ENCODE measurements at places on chromosomes 4 and X.

- DNase-seq, result no peak
These were observed 39.3 kb downstream of the SMPX start for GRCh38 chrX:21718575-21718974.

DNA sequence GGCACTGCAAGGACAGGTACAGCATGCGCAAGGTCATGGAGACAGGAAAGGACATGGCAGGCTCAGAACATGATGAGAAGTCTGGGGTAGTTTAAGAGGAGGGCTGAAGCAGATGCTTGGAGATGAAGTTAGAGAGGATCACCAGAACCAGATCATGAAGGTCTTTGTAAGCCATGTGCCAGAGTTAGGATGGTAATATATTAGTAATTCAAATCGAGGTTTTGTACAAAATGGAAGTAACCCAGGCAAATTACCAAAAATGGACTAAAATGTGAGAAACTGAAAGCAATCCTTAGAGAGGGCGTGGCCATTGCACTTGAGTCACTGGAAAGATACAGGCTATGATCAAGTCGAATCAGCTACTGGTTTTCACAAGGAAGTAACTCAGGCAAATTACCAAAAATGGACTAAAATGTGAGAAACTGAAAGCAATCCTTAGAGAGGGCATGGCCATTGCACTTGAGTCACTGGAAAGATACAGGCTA, 13.5 kb downstream of the RXFP1 start:
- peak; percentile 6 for DNase-seq

DNA sequence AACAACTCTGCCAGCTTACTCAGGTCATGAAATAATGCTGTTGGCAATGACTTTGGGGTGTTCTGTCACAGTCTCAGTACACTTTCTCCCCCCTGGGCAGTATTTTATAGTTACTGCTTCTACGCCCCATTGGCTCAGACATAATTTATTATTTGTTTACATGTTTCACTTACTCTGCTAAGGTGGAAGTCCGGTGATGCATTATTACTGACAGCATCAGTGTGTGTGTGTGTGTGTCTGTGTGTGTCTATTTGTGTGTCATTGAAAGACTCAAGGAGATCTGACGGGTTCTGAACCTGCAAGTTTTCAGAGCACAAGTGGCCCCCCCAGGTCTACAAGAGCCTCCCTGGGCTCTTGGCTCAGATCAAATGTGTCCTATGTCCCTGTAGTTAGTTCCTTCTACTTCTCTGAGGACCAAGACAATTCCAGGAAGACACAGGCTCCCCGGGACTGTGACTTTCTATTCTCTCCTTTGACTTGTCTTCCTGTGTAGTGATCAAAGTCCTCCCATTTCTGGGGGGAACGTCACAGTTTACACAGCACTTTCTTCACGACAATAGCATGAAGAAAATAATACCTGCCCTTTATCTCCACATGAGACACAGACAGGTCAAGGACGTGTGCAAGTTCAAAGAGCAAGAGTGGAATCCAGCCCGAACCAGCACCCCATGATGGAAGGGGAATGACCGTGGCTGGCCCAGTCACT, 283.7 kb upstream of the GATB start:
- DNase-seq, result no peak

DNA sequence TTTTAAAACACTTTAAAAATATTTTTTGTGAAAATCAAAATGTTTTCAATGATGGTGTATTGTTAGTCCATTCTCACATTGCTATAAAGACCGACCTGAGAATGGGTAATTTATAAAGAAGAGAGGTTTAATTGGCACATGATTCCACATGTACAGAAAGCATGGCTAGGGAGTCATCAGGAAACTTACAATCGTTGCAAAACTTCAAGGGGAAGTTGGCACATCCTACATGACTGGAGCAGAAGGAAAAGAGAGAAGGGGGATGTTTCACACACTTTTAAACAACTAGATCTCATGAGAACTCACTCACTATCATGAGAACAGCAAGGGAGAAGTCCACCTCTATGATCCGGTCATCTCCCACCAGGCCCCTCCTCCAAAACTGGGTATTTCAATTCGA, 110.7 kb downstream of the TMEM47 start:
- DNase-seq, result no peak

- DNase-seq, result no peak
These were observed 35.1 kb downstream of the PCGF3 start for GRCh38 chr4:740656-741282.

DNA sequence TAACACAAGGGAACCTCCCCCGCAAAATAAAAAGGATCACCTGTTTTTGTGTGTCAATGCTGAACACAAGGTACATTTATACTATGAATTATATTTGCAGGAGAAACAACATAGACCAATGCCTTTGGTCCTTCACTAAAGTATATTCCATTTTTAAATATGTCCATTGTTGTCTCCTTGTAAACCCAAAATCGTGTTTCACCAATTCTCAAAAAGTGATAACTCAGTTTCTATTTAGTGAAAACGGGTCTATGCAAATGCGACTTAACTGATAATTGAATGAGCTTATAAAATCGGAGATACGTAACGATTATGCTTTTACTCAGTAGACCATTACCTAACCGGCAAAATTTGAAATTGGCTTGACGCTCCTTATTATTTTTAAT, 2.1 kb downstream of the BRWD3 start:
- DNase-seq, result no peak

- DNase-seq, result no peak
These were observed 1.9 kb downstream of the F8 start for GRCh38 chrX:155020591-155020990.

DNA sequence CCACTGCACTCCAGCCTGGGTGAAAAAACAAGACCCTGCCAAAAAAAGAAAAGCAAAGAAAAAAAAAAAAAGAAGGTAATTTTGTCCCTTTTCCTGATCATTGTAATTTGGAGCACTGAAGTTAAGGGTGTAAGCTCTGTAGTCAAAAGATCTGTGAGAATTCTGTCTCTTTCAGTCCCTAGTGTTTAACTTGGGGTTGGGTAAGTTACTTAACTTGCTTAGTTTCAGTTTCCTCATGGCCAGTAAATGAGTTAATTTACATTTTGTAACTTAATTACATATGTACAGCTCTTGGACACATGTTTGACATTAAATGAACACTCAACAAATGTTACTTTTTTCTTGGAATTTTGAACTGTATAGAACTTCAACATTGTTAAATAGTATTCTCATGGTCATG, 10.9 kb upstream of the UBE2K start:
- no peak for DNase-seq

DNA sequence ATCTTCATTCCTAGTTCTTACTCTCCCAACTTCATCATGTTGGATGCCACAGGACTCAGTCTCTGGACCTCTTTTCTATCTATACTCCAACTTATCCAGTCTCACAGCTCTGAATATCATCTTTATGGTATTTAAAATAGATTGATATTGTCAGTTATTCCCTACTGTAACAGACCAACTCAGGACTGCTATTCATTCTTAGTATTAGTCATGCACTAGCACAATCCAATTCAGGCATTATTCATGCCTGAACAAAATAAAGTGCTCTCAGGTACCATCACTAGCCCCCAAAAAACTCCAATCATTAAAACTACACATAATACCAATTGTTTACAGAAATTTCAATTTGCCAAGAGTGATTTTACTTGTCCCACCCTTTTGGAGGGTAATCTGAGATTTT, 37.7 kb downstream of the FRYL start:
- DNase-seq, result no peak

GRCh38 chrX:30680618-30681017, 27.4 kb downstream of the GK start:
- DNase-seq, result no peak

DNA sequence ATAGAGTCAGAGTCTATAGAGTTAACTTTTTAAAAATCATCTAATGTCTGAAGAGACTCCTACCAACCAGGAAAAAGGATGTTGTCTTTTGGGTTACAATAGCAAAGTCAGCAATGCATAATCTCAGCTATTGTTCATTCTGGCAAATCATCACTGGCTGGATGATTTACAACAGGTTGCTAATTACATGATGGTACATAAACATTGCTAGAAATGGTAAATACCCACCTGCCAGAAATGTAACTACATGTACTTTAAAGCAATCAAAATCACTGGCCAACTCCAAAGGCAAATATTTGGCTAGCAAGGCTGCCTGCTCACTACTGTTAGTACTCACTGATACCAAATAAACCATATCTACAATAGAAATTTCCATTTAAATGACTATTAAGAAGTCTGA, 91.1 kb downstream of the PPP3CA start:
- no peak for DNase-seq

DNA sequence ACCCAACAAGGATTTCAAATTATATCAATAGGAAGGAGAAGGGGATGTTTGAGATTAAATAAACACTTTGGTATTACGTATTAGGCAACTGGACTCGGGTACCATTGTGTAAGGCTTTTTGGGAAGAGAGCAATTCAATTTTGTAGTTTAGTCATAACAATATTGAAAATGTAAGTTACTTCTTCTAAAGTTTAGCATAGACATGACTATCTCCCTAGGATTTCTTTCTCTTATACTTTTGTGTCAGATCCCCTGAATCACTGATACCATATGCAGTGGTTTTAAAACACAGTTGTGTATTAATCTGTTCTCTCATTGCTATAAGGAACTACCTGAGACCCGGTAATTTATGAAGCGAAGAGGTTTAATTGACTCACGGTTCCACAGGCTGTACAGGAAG, 123.8 kb upstream of the FAM9C start:
- no peak for DNase-seq

DNA sequence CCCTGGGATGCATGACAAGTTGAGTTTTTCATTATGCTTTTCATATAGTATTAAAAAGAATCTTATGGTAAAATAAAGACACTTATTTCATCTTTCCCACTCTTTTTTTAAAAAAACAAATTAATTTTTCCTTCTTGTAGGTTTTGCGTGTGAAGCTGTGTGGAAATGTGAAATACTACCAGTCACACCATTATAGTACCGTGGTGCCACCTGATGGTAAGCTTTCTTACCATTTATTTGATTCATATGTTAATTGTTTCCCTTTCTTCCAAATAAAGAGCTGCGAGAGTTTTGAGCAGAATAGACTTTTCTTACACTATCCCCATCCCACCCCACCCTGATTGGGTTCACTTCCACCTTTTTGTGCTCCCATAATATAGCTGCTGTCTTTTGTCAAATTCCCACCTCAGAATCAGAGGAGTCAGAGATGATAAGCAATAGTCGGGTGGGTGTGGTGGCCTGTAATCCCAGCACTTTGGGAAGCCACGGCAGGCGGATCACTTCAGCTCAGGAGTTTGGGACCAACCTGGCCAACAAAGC, 44.3 kb downstream of the CASP6 start:
- DNase-seq, result no peak

- DNase-seq, result no peak
These were observed 4.2 kb upstream of the HTRA3 start for GRCh38 chr4:8265171-8265929.

GRCh38 chr4:15779306-15779705, 1.2 kb downstream of the CD38 start:
- no peak for DNase-seq

GRCh38 chr4:144316869-144317268, 176.4 kb upstream of the GYPA start:
- DNase-seq, result no peak

DNA sequence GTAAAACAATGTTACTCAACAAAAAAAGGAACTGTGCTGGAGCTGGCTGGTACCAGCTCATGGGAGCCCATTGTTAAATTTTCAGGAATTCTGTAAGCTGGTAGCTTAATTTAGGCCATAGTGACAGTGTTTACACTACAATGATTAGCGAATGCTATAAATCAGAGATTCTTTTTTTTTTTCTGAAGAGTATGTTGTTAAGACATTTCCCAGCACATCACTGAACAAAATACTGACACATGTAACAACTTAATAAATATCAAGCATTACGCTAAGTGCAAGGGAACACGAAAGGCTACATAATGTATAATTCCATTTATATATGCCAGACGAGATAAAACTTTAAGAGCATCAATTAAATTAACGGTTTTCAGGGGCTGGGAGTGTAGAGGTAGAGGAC, 4.4 kb downstream of the WDFY3 start:
- DNase-seq, result no peak

DNA sequence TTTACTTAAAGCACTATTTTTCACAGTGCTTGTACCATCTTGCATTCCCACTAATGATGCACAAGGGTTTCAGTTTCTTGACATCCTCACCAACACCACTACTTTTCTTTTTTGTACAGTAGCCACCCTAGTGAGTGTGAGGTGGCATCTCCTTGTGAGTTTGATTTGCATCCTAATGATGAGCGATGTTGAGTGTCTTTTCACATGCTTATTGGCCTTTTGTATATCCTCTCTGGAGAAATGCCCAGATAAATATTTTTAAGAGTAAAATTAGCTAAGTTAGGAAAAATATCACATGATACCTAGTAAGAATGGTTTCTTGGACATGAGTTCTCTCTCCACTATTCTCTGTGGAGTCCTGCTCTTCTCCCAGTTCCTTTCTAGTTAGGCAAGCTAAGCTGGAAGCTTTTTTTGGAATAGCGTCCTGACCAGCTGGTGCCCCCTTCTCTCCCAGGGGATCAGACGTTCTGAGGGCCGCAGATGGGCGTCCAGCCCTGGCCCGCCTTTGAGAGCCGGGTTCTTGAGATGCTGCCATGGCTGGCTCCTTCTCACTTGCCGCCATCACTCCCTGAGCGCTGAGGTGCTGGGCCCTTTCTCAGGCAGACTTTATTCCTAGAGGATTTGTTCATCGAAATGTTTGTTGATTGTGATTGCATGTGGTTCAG, 132.1 kb downstream of the ARHGAP10 start:
- DNase-seq, result no peak

DNA sequence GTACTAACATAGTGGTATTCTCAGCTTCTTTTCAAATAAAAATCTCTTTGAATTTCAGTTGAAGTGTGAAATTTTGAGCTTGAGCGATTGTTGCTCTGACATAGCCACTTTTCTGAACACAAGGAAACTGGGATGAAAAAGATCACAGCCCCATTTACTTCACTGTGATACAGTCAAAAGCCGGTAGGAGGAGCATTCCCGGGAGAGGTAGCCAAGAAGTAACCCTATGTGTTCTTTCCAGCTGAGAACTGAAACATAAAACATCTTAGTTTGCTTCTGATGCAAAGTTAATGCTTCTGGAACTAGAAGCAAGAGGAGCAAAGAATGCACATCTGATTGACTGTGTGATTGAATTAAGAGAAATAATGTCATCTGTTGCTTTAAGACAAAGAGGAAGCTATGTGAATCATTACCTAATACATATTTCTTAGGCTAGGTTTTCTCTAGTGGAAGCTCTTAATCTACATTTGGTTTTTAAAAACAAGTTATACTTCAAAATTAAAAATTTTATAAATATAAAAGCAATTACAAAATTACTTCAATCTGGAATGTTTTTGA, 88.3 kb upstream of the UNC5C start:
- no peak for DNase-seq
